ENCODE measurements at places on chromosomes 3 and 15.

- DNase-seq: no peak
Observed at GRCh38 chr3:98003306-98003969, 31.2 kb upstream of the RIOX2 start.

DNA sequence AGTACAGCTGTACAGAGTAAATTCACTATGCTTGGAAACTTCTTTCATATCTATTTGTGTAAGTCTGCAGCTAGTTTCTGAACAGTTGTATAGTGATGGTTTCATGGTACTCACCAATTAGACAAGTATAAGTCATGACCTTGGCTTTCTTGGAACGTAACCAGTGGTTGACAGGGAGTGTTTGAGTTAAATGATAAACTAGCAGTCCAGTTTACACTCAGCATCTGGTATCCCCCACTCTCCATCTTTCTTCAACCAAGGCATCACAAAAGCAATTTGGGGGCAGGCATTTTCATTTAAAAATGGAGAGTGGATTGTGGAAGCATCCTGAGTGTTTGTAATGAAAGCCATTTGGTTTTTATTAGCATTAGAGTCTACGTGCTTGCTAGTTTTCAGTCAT lies 26.0 kb downstream of the MME start:
- no peak for DNase-seq

DNA sequence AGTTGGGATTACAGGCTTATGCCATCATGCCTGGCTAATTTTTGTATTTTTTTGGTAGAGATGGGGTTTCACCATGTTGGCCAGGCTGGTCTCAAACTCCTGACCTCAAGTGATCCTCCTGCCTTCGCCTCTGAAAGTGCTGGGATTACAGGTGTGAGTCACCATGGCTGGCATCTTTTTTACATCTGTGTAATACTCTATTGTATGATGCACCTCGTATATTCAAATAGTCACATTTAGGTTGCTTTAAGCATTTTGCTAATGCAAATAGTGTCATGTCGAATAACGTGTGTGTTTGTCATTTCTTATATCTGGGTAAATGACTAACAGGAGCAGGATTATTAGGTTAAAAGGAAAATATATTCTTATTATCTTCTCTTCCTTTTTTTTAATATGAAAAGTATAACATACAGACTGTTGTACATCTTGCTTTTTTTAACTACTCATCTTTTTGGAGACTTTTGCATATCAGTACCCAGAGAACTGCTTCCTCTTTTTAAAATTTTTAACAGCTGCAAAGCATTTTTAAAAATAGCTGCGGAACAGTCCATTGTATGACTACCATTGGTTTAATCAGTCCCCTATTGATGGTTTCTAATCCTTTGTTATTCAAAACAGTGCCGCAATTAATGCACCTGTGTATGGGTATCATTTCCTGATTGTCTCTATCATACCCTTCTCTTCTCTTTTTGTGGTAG lies 13.4 kb downstream of the SCAMP5 start:
- no peak for DNase-seq

DNA sequence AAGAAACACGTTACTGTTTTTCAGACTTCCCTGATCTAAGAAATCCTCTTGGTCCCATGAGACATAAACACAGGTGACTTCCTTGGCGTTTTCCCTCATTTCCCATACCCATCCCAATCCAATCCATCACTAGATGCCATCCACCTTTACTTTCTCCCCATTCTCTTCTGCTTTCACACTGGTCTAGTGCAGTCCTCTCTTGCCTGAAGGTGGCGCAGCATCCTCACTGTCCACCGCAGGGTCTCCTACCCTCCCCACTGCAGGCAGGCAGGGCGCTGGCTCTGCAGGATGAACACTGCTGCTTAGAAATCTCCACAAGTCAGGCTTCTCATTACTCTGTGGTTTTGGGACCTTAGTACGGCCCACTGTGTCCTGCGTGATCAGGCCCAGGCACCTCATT lies 58.2 kb downstream of the RAB7A start:
- peak; percentile 56 for DNase-seq

GRCh38 chr15:71686221-71687050 lies 123.9 kb upstream of the NR2E3 start:
- DNase-seq: no peak

DNA sequence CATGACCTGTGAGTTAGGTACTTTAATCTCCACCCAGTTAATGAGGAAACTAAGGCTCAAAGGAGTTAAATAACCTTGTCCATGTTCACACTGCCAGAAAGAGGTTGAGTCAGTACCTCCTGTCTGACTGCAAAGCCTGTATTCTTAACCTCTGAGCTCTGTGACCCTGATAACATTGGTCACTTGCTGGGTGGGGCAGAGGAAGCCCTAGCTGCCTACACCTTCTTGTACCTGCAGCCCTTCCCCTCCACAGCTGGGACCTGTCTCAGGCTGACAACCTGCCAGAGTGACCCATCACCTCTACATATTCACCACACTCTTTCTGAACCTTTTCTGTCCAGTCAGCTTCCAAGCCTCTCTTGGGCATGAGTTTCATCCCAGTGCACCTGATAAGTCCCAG lies 106.1 kb upstream of the HES1 start:
- no peak for DNase-seq

- DNase-seq: peak; percentile 40
Observed at GRCh38 chr3:187679638-187680396, 9.6 kb upstream of the SST start.

- no peak for DNase-seq
Observed at GRCh38 chr3:127427156-127427555, 139.3 kb upstream of the PRR20G start.

DNA sequence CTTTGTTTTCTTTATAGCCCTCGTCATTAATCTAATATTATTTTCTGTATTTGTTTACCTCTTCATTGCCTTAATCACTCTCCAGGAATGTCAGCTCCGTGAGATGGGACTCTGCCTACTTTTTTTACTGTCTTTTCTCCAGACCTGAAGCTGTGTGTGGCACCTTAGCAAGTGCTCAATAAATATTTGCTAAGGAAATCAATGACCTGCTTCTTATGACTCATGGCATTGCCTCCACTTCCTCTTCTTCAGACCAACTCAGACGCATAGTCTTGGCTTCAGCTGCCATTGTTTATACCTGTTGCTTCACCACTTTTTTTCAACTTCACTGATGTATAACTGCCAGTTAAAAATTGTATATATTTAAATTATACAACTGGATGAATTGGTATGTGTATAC lies 218.5 kb upstream of the CMC1 start:
- DNase-seq: no peak

DNA sequence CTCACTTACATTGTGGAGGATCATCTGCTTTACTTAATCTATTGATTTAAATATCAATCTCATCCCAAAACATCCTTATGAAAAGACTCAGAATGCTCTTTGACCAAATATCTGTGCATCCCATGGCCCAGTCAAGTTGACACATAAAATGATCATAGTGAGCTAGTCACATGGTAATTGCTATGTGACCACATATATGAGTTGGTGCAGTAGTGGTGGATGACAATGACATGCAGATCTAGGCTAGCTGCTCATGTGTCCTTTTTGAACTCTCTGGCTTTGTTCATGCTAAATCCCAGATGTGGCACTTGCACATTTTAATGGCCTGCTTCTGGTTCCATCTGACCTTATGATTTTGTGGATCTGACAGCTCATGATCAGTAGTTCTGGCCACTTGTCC lies 156.2 kb downstream of the NFKBIZ start:
- no peak for DNase-seq

GRCh38 chr3:123821920-123822319 lies 62.2 kb downstream of the MYLK start:
- no peak for DNase-seq

GRCh38 chr3:8317661-8318649 lies 183.7 kb upstream of the LMCD1 start:
- DNase-seq: no peak

DNA sequence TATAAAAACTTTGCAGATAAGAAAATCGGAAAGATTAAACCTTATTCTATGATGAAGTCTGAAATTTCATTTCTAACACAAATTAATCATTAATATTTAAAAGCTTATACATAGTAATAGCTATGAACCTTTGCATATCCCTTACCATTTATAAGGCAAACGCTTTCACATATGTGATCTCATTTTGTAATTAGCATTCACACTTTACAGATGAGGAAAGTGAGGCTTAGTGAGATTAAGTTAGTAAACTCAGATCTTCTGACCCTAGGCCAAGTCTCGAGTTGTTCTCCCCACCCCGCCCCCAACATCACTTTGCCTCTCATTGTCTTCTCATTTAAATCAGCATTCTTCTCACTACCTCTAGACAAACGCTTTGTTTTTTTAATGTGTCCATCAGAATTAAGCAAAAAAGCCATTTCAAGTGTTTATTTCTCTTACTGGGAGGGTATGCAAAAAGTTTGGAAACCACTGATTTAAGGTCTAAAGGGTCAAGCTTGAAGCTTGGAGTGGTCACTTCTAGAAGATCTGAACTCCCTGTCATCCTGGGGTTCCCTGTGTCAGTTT lies 172.9 kb upstream of the BCL6 start:
- DNase-seq: no peak

- DNase-seq: no peak
Observed at GRCh38 chr3:6709178-6709577, 151.7 kb upstream of the GRM7 start.

- DNase-seq: no peak
Observed at GRCh38 chr3:141426404-141427034, 58.2 kb downstream of the ZBTB38 start.

- DNase-seq: peak; percentile 43
Observed at GRCh38 chr3:149507491-149508324, 33.2 kb downstream of the TM4SF4 start.

- no peak for DNase-seq
Observed at GRCh38 chr3:94423578-94423977, 360.7 kb downstream of the NSUN3 start.

GRCh38 chr15:65494076-65494475 lies 23.4 kb downstream of the DPP8 start:
- DNase-seq: no peak

DNA sequence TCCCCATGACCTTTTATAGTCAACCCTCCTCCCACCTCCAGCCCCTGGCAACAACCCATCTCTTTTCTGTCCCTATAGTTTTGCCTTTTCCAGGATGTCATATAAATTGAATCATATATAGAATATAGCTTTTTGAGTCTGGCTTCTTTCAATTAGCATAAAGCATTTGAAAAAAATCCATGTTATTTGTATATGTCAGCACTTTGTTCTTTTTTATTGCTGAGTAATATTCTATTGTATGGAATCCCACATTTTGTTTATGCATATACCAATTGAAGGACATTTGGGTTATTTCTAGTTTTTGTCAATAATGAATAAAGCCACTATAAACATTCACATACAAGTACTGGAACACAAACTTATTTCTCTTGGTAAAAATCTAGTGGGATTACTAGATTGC lies 58.0 kb upstream of the SSR3 start:
- DNase-seq: no peak

- no peak for DNase-seq
Observed at GRCh38 chr15:71042356-71042922, 72.8 kb upstream of the THSD4 start.

GRCh38 chr3:101271728-101272127 lies 48.6 kb downstream of the IMPG2 start:
- no peak for DNase-seq

GRCh38 chr3:87088430-87088992 lies 97.6 kb upstream of the VGLL3 start:
- DNase-seq: no peak

DNA sequence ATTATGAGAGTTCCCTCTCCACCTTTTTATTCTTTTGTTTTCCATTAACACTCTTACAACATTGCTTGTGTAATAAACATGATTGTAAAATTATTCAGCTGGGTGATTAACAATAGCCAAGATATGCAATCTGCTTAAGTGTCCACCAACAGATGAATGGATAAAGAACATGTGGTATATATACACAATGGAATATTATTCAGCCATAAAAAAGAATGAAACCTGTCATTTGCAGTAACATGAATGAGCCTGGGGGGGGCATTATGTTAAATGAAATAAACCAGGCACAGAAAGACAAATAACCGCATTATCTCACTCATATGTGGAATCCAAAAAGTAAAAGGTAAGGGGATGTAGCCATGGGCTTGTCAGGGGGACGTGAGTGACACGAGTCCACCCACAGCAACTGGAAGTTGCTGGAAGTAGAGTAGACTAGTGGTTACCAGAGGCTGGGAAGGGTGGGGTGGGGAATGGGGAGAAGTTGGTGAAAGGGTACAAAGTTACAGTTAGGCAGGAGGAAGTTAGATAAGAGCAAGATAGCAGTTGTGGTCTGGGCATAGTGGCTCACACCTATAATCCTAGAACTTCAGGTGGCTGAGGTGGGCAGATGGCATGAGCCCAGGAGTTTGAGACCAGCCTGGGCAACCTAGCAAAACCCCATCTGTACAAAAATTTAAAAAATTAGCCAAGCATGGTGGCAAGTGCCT lies 28.7 kb upstream of the CD47 start:
- DNase-seq: no peak

DNA sequence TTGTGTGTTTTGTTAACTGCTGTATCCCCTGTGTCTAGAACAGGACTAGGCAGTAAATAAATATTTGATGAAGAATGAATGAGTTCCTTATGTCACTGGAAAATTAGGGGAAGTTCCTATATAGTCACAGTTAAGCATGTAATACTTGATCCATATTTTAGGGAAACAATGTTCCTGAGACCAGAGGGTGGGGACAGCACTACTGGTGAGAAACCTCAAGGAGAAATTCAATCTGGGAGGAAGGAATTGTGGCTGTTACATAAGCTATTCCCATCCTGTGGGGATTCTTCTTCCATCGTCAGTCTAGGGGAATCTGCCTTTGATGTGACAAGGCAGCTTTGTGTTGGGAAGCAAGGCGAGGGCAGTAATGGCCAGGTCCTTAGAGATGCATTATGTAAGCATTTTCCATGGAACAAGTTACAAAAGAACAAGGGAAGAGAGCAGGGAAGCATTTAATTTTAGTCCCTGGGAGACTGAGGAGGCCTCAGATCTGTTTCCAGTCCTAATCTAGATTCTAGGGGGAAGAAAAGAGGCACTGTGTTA lies 219.3 kb upstream of the TTC14 start:
- DNase-seq: no peak

GRCh38 chr3:108150200-108150599 lies 59.4 kb upstream of the CD47 start:
- DNase-seq: no peak

GRCh38 chr15:51051776-51052175 lies 42.9 kb downstream of the TNFAIP8L3 start:
- DNase-seq: no peak

DNA sequence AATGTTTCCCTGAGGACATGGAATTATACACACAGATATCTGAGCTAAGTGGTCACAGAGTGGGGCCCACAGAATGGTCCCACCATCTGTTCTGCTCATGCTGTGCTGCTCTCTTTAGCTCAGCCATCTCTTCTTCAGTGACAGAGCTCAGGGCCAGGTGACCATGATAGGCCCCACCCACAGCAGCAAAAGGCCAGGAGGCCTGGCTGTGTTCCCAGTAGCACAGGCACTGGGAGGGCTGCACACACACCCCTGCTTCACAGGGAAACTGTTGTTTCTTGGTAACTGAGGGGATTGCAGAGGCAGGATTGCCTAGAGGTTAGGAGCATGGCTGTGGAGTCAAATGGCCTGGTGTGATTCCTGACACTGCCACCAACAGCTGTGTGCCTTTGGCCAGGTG lies 4.8 kb upstream of the FBXW12 start:
- DNase-seq: no peak
